ENCODE measurements at places on chromosomes 13 and 19.
A peak's percentile ranks its signal among the peaks of the same experiment; 100 is the strongest.

DNA sequence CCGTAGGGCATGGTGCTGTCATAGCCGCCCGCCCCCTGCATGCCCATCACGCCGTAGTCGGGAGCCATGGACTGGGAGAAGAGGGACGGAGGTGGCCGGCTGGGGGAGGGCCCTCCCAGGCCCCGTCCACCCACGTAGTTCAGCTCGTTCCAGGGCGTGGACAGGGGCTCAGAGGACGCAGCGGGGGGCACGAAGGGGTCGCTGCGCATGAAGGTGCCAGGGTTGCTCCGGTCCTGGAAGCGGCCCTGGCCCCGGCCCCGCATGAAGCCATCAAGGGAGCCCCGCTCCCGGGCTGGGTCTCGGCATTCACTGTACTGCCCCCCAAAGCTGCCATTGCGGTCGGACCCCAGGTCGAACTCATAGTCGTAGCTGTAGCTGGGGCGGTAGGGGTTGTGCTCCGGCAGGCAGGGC lies 6.7 kb downstream of the AKAP8 start:
- H3K27me3 ChIP-seq = no peaks in the 10 kb centered on the region
- DNase-seq = no peak
- H3K36me3 ChIP-seq = peaks cover 50% of the 10 kb centered on the region
- peaks cover 10% of the 10 kb centered on the region for H3K4me1 ChIP-seq
- H3K4me3 ChIP-seq = no peak overlapping the region

- no peaks in the 10 kb centered on the region for H3K27me3 ChIP-seq
- H3K36me3 ChIP-seq = no peaks in the 10 kb centered on the region
- peak; percentile 54 for DNase-seq
These were observed at the start of gene DPF1 for GRCh38 chr19:38224014-38224862. TSS of gene DPF1 (minus strand) at chr19:38224222. CDS start at chr19:38224142, 80 bp downstream.

GRCh38 chr19:47725759-47726401 lies 12.7 kb downstream of the EHD2 start:
- H3K27me3 ChIP-seq = no peaks in the 10 kb centered on the region
- H3K27ac ChIP-seq = peak overlapping the region; percentile 45
- peaks cover 2% of the 10 kb centered on the region for H3K36me3 ChIP-seq
- no peak for DNase-seq
- peaks cover 84% of the 10 kb centered on the region for H3K4me1 ChIP-seq

- no peak overlapping the region for H3K4me3 ChIP-seq
- peaks cover 26% of the 10 kb centered on the region for H3K4me1 ChIP-seq
- H3K36me3 ChIP-seq = peaks cover 42% of the 10 kb centered on the region
- DNase-seq = no peak
- no peaks in the 10 kb centered on the region for H3K27me3 ChIP-seq
These were observed 7.8 kb downstream of the PLIN3 start for GRCh38 chr19:4859697-4860096.

DNA sequence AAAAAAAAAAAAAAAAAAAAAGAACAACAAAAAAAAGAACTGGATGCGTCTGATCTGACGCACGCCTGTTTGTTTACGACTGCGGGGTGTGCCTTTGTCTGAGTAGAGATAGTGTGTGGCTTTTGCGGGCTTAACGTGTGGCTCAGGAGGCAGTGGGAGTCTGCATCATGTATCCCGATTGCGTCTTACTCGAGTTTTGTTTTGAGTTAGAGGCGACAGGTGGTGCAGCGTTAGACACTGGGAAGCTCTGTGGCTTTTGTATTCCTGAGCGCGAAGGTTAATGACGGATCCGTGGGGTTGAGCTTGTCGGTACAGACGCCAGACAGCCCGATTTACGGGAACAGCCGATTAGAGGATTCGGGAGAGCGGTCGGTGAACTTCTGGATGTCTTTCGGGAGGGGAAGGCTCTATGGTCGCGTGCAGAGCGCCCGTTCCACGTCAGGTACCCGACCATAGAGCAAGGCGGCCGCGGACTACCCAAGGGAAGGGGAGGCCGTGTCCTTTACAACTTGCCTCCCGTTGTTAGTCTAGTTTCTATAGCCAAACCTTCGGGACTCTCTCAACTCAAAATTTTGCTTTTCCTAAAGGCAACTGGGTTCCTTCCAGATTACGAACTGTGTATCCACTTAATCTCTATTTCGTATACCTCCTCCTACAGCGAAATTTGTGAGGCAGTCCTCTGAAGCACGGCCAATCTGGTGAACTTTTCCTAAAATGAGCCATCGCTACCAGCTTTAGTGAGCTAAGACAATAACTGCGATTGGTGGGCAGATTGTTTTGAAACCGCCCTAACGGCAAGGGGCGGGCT lies 926 bp upstream of the HNRNPUL1 start:
- H3K36me3 ChIP-seq = peaks cover 10% of the 10 kb centered on the region
- H3K27ac ChIP-seq = peak overlapping the region; percentile 69
- H3K4me3 ChIP-seq = peak overlapping the region; percentile 62
- no peak for DNase-seq

GRCh38 chr13:67137044-67137735 lies 92.9 kb downstream of the PCDH9 start:
- H3K27me3 ChIP-seq = no peaks in the 10 kb centered on the region
- no peaks in the 10 kb centered on the region for H3K4me1 ChIP-seq
- no peaks in the 10 kb centered on the region for H3K36me3 ChIP-seq
- H3K27ac ChIP-seq = no peak overlapping the region
- H3K4me3 ChIP-seq = no peak overlapping the region

DNA sequence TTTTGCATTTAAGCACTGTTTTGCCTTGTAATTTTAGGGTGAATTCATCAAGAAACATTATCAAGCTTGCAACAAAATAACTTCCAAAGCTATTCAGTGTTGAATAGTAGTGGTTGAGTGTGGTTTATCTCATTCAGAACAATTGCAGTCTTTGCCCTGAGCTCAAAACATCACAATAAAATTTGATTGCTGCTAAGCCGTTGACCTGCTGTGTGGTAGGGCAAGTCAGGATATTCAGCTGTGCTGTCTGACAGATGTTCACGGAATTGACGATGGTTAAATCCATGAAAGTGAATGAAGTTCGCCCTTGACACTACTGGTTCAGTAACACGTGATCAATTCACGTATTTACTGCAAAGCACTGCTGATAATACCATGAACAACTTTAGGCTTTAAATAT lies 66.9 kb downstream of the GJA3 start:
- no peak overlapping the region for H3K4me3 ChIP-seq
- no peak overlapping the region for H3K27ac ChIP-seq
- no peaks in the 10 kb centered on the region for H3K36me3 ChIP-seq
- no peaks in the 10 kb centered on the region for H3K27me3 ChIP-seq

DNA sequence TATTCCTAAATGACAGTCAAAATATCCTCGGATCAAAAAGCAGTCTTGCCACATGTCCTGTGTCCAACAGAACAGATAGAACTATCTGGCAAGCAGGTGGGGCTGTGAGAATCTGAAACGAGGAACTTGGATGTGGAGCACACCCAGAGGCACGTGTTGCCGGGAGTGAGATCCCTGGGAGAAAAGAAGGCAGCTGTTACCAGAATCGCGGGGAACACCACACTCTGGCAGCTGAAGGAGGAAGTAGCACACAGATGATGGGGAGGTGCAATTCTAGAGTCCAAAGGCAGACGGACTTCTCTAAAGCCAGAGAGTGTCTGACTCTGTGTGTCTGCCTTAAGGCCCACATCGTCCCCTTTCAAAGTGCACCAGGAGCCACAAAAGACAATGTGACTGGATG lies 22.3 kb downstream of the SLC7A1 start:
- H3K36me3 ChIP-seq = no peaks in the 10 kb centered on the region
- no peaks in the 10 kb centered on the region for H3K27me3 ChIP-seq
- H3K4me3 ChIP-seq = no peak overlapping the region
- H3K27ac ChIP-seq = no peak overlapping the region

- DNase-seq = peak; percentile 51
- no peak overlapping the region for H3K27ac ChIP-seq
- no peaks in the 10 kb centered on the region for H3K27me3 ChIP-seq
- no peaks in the 10 kb centered on the region for H3K4me1 ChIP-seq
These were observed 34.7 kb upstream of the ESD start for GRCh38 chr13:46831588-46832194.

- no peak overlapping the region for H3K27ac ChIP-seq
- no peak overlapping the region for H3K4me3 ChIP-seq
- no peaks in the 10 kb centered on the region for H3K4me1 ChIP-seq
- H3K36me3 ChIP-seq = 0 out of 2 replicates have a peak, but pooled peaks cover 4% of the 10 kb centered on the region
- H3K27me3 ChIP-seq = no peaks in the 10 kb centered on the region
These were observed 12.2 kb downstream of the ABCC4 start for GRCh38 chr13:95289020-95289444.

DNA sequence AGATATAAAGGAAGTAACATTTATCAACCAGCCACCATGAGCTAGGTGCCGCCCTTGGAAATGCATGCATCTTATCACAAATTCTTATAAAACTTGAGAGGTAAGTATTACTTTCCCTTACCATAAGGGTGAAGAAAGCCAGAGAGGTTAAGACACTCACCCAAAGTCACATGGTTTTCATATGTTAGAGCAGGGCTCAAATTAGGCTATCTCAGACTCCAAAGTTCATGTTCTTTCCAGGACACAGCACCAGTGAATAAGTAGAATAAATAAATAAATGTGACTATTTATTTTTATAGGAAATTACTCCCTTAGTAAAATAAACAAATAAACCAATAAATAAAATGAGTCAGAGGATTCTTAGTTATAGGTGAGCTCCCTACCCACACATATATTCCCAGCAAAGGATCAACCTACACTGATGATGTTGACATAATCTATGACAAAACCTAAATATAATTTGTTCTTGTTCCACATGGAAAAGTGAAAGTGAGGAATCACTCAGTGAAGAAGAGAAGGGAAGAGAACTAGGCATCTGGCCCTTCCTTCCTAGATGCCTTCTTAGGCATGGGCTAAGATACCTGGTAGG lies 27.2 kb downstream of the SPRY2 start:
- no peaks in the 10 kb centered on the region for H3K36me3 ChIP-seq
- H3K4me3 ChIP-seq = no peak overlapping the region
- no peak overlapping the region for H3K27ac ChIP-seq
- no peaks in the 10 kb centered on the region for H3K27me3 ChIP-seq
- no peak for DNase-seq

- H3K4me1 ChIP-seq = peaks cover 28% of the 10 kb centered on the region
- H3K4me3 ChIP-seq = peak overlapping the region; percentile 35
- no peak for DNase-seq
These were observed 11.5 kb upstream of the CNFN start for GRCh38 chr19:42401365-42402303.

- H3K4me3 ChIP-seq = no peak overlapping the region
- H3K4me1 ChIP-seq = no peaks in the 10 kb centered on the region
- no peaks in the 10 kb centered on the region for H3K36me3 ChIP-seq
- H3K27me3 ChIP-seq = no peaks in the 10 kb centered on the region
- H3K27ac ChIP-seq = no peak overlapping the region
These were observed 17.6 kb upstream of the COG3 start for GRCh38 chr13:45447050-45447661.

DNA sequence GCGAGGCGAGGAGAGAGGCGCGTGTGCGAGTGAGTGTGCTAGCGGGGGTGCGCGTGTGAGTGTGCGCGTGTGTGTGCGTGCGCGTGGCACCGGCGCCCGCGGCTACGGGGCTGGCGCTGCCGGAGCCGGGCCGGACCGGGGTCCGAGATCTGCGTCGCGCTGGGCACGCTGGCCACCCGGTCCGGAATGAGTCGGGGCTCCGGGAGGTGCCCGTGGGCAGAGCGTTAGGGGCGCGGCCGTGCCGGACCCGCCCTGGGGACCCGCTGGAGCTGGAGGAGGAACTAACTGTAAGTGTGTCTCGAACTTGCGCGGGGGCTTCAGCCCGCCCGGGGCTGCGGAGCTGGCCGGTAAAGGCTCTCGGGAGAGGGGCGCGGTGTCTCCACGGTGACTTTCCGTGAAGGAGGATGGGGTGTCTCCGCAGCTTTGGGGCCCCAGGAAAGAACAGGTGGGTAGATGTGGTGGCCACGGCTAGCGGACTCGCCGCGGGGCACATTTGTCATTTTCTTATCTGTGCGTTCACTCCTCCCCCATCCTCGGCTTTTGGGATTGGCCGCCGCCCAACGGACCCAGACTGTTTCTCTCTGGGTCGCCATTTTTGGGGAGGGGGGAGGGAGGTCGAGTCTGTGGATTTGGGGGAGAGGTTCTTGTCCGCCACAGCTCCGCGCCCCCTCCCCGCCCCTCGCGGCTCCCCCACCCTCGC lies 10.1 kb upstream of the SOX1 start:
- no peak for DNase-seq
- H3K4me1 ChIP-seq = no peaks in the 10 kb centered on the region
- no peak overlapping the region for H3K27ac ChIP-seq
- H3K36me3 ChIP-seq = no peaks in the 10 kb centered on the region
- no peak overlapping the region for H3K4me3 ChIP-seq
- H3K27me3 ChIP-seq = peaks cover 12% of the 10 kb centered on the region

DNA sequence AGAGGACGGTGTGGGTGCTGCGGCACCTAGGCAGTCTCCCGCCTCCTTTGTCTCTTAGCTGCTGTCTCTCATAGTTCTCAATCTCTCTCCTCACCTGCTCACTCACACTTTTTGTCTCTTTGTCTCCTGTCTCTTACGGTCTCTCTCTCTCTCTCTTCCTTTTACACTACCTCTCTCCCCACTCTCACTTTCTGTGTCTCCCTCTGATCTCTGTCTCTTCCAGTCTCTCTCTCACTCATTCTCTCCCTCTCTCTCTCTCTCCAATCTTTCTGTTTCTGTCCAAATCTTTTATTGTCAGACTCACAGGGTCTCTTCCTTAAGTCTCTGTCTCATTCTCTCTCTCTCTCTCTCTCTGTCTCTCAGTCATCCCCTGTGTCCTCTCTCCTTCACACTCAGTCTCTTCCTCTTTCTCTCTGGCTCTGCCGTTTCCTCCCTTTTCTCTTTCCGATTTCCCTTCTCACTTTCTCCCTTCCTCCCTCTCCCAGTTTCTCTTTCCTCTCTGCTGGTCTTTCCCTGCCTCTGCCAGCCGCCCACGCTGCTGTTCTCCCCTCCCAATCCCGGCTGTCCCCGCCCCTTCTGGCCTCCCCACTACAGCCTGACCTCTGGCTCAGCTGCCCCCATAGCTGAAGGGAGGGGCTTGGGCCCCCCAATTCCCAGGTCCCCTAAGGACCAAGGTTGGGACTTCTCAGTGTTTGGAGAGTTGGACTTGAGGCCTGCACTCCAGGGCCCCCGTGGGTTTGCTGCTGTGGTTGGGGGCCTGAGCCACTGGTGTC lies at the start of gene PLEKHA4:
PLEKHA4 (minus strand) TSS at position 504 of the 773 bp plus-strand sequence. CDS start 997 bp downstream, outside the sequence.
- H3K4me1 ChIP-seq = peaks cover 27% of the 10 kb centered on the region
- H3K27me3 ChIP-seq = no peaks in the 10 kb centered on the region
- peak within 1 kb of the TSS; percentile 75 for H3K27ac ChIP-seq
- H3K36me3 ChIP-seq = peaks cover 3% of the 10 kb centered on the region

GRCh38 chr13:111020021-111020420 lies 95.1 kb upstream of the ARHGEF7 start:
- no peaks in the 10 kb centered on the region for H3K36me3 ChIP-seq
- H3K4me3 ChIP-seq = no peak overlapping the region
- peaks cover 6% of the 10 kb centered on the region for H3K4me1 ChIP-seq
- no peak for DNase-seq
- no peak overlapping the region for H3K27ac ChIP-seq

GRCh38 chr19:1017115-1017905 lies 3.6 kb downstream of the TMEM259 start:
- peaks cover 16% of the 10 kb centered on the region for H3K36me3 ChIP-seq
- H3K27ac ChIP-seq = peak overlapping the region; percentile 86
- no peaks in the 10 kb centered on the region for H3K27me3 ChIP-seq
- no peak for DNase-seq

- no peaks in the 10 kb centered on the region for H3K4me1 ChIP-seq
- H3K36me3 ChIP-seq = no peaks in the 10 kb centered on the region
- no peak for DNase-seq
- H3K4me3 ChIP-seq = no peak overlapping the region
These were observed 8.1 kb upstream of the CYP2F1 start for GRCh38 chr19:41106177-41106576.

- no peaks in the 10 kb centered on the region for H3K27me3 ChIP-seq
- no peak overlapping the region for H3K4me3 ChIP-seq
- DNase-seq = no peak
- H3K36me3 ChIP-seq = no peaks in the 10 kb centered on the region
- no peaks in the 10 kb centered on the region for H3K4me1 ChIP-seq
- no peak overlapping the region for H3K27ac ChIP-seq
These were observed 50.7 kb downstream of the CEBPG start for GRCh38 chr19:33424181-33424580.

- H3K27me3 ChIP-seq = peaks cover 13% of the 10 kb centered on the region
- H3K27ac ChIP-seq = no peak overlapping the region
- DNase-seq = no peak
These were observed 310.0 kb downstream of the RBM26 start for GRCh38 chr13:79096099-79096498.
